ENCODE measurements at places on chromosomes 16 and 17.

GRCh38 chr17:74212209-74212912 lies 1.0 kb upstream of the TTYH2 start:
- no peak for DNase-seq

GRCh38 chr17:43384476-43384862 lies 14.3 kb upstream of the ARL4D start:
- no peak for DNase-seq

DNA sequence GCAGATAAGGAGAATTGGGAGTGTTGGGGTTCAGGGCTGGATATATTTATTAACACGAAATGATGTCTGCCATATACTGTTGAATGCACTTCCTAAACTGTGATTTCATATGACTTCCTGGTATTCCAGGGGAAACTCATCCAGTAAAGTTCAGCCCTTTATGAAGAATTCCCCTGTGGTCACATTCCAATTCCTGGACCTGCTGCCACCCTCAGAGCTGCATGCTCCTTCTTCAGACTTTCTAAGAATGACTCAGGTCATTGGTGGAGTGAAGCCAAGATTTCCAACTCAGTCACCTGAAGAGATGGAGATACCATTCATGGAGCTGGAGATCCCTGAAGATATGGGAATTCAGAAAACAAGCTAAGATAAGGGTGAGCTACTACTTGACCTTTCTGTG lies 114.2 kb upstream of the TMEM97 start:
- DNase-seq, result no peak

GRCh38 chr17:73211745-73212144 lies 18.9 kb downstream of the COG1 start:
- DNase-seq, result no peak

DNA sequence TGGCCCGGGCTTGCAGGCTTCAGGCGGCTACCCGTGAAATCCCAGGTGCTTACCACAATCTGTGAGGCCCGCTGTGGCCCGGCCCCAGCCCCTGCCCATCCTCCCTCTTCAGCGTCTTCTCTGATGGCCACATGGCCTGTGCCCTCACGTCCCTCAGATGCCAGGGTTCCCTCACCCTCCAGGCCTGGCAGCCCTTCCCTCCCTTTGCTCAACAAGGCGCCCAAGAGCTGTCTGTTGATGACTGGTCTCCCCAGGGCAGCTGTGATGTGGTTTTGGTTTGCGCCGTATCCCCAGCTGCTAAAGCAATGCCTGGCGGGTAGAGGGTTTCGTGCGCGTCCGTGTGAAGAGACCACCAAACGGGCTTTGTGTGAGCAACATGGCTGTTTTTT lies 35.1 kb downstream of the PMM2 start:
- no peak for DNase-seq

All from AG08395 (cell line).